Ureter (tissue), 1 donor: ENCODE measurements at places on chromosomes 7 and 10.

DNA sequence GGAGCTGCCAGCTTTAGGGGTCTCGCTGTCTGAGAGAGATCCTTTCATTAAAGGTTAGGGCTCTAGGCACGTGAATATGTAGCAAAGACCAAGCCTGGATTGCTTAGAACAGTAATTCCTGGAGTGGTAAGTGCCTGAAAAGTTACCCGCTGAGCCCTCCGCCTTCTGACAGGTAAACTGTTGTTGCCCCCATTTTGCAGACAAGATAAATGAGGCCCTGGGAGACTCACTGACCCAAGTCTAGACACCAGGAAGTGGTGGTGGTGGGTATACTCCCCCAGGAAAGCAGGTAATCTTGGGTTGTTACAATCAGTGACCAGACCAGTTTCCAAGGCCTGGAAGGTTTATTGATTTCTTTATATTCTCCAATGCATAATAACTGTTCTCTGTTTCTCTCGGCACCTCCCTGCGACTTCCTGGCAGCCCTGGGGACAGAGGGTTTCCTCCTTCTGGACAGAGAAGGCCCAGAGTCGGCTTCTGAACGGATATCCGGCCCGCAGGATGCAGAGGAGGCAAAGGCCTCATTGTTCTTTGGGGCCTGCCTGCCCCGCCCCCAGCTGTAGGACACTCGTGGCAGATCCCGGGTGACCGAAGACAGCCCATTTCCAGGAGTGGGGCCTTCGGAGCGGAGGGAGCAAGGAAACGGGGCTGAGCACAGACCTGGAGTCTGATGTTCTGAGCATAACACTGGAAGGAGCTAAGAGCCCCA is 1.3 kb upstream of the GRK5 start:
- peak; percentile 68 for DNase-seq

DNA sequence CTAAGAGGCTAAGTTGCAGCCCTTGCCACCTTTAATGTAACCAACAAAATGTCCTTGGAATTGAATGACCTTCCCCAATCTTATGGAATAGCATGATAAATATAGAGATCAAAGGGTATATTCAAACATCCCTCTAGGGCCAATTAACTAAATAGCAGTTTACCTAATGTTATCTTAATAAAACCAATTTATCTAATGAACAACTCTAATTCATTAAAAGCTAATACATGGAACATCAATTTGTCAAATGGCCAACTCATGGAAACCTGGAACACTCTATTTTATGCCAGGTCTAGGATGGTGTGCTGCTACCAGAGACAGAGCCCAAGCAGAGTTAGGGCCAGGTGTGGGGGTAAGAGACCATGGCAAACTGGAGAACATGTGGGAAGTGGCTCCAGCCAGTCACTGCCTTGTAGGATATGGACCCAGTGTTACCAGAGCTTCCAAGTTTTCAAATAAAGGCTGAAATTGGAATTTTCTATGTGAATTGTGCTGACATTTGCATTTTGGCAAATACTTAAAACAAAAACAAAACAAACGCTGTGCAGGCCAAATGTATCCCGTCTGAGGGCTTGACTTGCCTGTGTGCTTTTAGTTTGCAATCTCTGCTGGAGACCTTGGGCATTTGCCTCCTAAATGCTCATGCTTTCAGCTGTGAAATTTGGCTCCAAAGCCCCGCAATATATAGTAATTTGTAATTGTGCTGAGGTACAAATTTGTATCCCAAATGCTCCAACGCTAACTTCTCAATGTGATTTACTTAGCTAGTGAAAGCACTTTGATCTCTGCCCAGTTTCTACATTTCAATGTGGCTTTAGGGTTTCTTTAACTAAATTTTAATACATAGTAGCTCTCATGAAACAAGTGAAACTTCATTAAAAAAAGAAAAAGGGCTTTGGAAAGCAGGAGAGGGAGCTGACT is 55.1 kb downstream of the CPED1 start:
- DNase-seq: no peak

DNA sequence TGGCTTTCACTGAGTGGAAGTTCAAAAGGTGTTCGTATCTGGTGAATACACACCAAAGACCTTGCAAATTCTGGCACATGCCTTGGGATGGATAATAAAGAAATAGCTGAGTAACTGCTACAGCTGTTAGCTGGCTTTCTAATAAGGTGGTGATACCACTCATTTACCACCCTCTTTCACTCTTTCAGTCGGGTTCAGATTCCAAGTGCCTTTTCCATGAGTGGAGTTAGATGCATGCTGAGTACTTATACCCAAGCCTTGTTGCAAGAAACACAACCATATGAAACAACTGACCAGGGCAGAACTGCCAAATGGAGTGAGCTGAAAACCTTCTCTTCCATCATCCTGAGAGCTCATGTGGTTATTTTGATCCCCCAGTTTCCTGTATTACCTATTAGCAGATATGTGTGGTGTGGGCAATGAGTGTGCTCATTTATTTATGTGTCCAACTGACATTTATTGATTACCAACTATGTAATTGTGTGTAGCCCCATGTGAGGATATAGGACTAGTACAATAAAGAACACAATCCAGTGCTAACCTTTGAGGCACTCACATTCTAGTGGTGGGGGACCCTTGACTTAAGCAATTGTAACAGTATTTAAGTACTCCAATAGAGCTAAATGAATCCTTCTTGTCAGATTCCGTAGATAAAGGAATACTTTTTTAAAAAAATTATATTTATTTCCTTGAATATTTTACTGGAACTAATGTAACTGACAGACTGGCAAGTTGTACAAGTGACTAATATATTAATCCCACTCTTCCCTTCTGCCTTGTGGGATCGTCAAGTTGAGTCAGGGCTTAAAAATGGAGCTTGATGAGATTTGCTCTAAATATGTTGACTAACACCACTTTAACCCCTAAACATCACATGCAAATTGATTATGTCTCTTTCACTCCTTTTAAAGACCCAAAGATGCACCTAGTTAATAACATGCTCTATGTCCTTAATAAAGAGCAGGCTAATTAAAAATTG is 124.7 kb downstream of the ARID5B start:
- no peak for DNase-seq

- no peak for DNase-seq
Observed at GRCh38 chr7:108598914-108599580, 29.4 kb downstream of the DNAJB9 start.

GRCh38 chr10:104387130-104387888 is 33.7 kb downstream of the CFAP58 start:
- DNase-seq: no peak

DNA sequence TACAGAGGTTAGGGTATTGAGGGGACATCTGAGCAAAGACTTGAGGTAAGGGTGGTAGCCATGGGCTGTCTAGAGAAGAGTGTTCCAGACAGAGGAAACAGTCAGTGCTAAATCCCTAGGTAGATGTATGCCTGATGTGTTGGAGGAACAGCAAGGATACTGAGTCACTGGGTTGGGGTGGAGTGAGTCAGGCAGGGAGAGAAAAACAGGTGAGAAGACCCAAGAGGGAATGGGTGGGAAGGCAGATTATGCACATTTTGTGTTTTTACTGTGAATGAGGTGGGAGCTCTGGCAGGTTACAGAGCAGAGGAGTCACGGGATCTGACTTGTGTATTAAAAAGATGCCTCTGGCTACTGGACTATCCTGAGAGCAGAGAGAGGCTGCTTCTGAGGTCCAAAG is 285.0 kb downstream of the CALN1 start:
- DNase-seq: no peak

GRCh38 chr10:112344261-112344660 is 29.7 kb upstream of the ACSL5 start:
- no peak for DNase-seq

GRCh38 chr7:116740231-116740630 is 68.2 kb downstream of the MET start:
- DNase-seq: no peak

DNA sequence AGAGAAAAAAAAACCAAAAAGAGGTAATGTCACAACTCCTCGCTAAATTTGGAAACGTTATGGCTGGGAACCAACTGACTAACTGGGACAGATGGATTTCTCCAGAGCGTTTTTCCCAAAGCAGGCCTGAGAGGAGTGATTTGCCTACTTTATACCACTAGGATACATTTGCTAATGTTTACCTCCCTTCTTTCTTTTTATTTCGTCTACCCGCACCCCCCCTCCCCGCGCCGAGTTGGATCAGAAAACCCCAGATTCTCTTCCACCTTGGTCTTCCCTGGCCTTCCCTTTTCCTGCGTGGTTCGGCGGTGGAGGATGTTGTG is 7.2 kb downstream of the CPA2 start:
- DNase-seq: no peak

GRCh38 chr10:69558559-69558958 is 14.7 kb downstream of the NEUROG3 start:
- no peak for DNase-seq

DNA sequence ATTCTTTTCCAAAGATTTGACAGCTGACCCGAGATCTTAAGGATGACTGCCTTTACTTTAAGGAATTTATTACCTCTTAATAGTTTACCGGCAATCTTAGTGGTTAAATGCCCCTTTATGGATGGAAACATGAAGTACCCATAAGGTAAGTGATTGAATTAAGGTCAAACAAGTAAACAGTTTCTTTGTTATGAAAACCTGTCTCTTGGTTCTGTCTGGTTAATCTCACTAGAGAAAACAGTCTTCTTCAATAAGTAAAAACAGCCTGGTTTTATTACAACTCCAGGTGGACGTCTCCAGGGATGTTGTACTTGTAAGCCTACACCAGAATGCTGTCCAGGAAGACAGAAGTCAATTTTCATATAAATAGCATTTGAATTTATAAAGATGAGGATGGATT is 161.8 kb upstream of the MTPN start:
- DNase-seq: no peak

GRCh38 chr10:10437886-10438285 is 579.8 kb upstream of the CELF2 start:
- no peak for DNase-seq

DNA sequence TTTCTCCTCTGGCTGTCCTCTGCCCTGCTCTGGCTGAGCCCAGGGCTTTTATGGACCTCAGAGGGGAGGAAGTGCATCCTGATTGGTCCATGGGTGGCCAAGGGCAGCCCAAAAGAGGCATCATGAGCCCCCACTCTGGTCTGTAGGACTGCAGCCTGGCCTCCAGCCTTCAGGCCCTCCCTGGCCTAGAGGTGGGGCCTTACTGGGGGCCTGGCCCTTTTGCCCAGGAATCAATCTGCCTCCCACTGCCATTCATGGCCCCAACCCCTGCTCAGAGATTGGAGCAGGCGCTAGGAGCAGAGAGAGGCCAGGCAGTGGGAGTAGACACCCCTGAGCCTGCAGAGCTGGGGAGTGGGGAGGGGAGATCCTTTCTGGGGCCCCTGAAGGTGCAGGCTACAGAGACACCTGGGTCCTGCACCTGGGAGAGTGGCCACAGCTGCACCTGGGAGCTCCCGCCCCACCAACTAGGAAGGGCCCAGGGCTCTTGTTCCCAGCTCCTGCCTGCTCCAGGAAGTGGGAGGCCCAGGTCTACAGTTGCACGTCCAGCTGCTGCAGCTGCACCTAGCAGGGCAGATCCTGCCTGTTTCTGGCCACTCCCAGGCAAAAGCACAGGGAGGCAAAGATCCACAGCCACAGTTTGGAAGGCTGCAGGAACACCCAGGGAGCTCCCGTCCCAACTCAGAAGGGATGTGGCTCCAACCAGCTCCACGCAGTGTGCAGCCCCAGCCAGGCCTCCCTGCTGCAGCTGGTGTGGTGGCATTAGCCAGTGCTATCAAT is 6.4 kb upstream of the DYNC2I1 start:
- DNase-seq: peak; percentile 58

- DNase-seq: no peak
Observed at GRCh38 chr7:50505553-50506210, 55.5 kb upstream of the FIGNL1 start.

DNA sequence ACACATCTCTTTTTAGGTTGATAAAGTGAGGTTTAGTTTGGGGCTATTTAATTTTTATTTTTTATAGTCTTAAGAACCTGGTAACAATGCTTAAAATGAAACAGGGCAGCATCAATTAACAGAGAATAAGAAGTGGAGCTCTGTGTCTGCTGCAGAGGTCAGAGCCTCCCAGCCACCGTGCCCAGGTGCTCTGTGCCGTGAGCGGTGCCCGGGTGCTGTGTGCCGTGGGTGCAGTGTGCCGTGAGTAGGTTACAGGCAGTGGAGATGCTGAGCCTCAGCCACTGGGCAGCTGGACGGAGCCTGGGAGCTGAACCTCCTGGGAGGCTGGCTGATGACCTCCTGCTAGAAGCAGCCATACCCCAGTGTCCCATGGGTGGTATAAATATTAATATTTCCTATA is 250.0 kb downstream of the KLF6 start:
- DNase-seq: no peak

- DNase-seq: no peak
Observed at GRCh38 chr10:28963539-28964221, 286.4 kb downstream of the BAMBI start.

DNA sequence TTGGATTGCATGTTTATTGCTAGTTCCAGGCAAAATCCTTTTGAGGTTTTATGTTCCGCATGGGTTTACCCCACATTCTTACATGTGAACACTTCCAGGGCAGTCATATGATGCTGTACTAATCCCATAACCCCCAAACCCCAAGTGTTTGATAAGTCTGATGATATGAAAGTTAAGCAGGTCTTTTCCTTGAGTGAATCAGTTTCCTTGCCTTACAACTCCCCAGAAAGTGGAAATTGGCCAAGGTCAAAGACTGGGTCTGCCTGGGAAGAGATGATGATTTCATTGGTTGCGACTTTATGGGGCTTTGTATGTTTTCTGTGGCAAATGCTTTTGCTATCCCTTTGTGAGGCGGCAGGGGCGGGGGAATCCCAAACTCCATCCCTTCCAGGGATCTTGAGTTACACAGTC is 24.7 kb downstream of the AFAP1L2 start:
- no peak for DNase-seq

- no peak for DNase-seq
Observed at GRCh38 chr10:50516171-50516570, 107.6 kb downstream of the SGMS1 start.

GRCh38 chr7:129417073-129417472 is 17.2 kb upstream of the STRIP2 start:
- no peak for DNase-seq

GRCh38 chr7:151053096-151053495 is 4.6 kb downstream of the CDK5 start:
- no peak for DNase-seq

GRCh38 chr10:129442866-129443265 is 24.2 kb upstream of the MGMT start:
- no peak for DNase-seq

DNA sequence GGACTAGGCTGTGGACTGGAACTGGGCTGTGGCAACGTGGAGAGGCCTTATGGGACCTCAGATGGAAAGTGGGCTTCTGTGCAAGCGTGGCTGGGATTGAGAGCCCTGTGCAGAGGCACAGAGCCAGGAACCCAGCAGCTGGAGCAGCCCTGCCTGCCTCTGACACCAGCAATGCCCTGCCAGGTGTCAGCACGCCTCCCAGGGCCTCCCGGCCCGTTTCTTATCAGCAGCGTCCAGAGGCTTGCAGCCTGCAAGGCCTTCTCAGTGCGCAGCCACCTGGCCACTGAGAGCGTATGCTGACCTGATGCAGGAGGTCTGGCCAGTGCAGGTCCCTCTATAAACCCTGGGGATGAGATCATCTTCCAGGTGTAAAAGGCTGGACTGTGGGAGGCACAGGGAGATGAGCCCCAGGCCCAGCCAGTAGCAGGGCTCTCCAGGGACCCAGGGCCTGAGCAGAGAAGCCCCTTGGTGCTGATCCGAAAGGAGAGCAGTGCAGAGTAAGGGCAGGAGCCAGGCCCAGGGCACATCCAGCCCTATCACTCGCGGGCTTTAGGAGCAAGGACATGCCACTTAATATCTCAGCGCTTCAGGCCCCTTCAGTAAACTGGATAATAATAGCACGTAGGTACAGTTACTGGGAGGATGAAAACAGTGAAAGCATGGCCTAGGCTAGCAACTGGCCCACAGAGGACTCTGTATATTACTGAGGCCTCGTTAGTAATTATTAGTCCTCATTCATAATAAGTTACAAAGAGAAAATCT is 38.8 kb upstream of the ANTXRL start:
- DNase-seq: no peak
